CD4-positive, alpha-beta T cell treated with Interleukin-17A for 1 hour (primary cell): ENCODE measurements at places on chromosomes 11 and 22.

DNA sequence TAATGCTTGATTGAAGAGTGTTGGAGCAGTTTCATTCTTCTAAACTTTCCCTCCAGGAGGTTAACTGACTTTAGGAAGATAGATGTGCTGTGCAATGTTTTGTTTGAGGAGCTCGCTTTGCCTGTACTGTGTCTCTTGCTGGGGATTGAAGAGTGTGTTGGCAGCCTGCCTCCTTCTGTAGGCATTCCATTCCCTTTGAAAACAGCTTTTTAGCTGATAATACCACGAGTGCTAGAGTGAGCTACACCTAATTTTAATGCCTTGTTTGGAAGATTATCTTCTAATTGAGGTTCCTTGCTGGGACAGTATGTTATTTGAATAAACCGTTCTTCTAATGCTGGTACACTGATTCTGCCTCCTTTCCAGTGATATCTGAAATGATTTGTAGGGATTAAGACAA, 7.2 kb downstream of the DDX10 start:
- no peak for DNase-seq

- DNase-seq = no peak
These were observed 179.2 kb downstream of the DBX1 start for GRCh38 chr11:19980957-19981669.

- no peak for DNase-seq
These were observed 4.6 kb downstream of the PRSS23 start for GRCh38 chr11:86804951-86805350.

- no peak for DNase-seq
These were observed 25.0 kb downstream of the SWAP70 start for GRCh38 chr11:9688716-9689511.

- DNase-seq = no peak
These were observed 86.1 kb downstream of the TRIM44 start for GRCh38 chr11:35748644-35749043.

- DNase-seq = no peak
These were observed 6.5 kb downstream of the CSNK1E start for GRCh38 chr22:38310518-38311322.

- DNase-seq = no peak
These were observed 304.8 kb upstream of the ISX start for GRCh38 chr22:34761111-34761510.

- DNase-seq = no peak
These were observed 190.0 kb downstream of the GRIA4 start for GRCh38 chr11:105799728-105800462.
